HFFc6 (cell line): ENCODE measurements at places on chromosomes 13 and 19. TPM values are rescaled to one million over a fixed set of nuclear protein-coding genes. Genes with fewer than 3 reads are reported as not detected.

DNA sequence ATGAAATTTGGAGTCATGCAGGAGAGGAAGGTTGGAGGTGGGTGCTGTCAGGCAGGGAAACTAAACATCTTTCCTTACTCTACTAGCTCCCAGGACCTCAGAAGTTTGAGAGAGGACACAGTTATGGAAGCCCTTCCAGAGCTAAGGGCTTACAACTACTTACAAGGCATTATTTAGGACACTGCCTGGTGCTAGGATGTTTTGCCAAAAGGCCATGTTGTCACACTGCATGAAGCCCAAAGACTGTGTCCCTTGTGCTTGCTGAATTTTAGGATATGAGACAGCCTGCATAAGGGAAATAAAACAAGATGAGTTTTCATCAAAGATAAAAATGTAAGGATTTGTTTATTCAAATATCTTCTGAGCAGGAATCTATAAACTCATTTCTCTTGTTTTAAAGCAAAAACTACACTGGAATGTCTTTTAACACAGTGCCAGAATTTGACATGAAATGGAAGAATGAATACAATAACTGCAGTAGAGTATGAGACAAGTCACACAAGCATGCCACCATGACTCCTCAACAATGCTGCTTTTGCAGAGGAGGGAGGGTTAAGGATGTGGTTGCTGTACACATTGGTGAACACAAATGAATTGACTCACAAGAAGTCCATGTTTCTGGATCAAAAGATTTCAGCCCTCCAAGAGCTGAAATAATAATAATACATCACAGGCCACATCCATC lies 258.4 kb downstream of the SPRY2 start:
- DNase-seq: peak; percentile 64

- no peak for DNase-seq
Observed at GRCh38 chr13:31663880-31664585, 75.3 kb upstream of the RXFP2 start.

- no peak for DNase-seq
Observed at GRCh38 chr19:29211562-29212355, 1.2 kb downstream of the UQCRFS1 start.

GRCh38 chr13:85076343-85076742 lies 722.9 kb downstream of the SLITRK6 start:
- no peak for DNase-seq

DNA sequence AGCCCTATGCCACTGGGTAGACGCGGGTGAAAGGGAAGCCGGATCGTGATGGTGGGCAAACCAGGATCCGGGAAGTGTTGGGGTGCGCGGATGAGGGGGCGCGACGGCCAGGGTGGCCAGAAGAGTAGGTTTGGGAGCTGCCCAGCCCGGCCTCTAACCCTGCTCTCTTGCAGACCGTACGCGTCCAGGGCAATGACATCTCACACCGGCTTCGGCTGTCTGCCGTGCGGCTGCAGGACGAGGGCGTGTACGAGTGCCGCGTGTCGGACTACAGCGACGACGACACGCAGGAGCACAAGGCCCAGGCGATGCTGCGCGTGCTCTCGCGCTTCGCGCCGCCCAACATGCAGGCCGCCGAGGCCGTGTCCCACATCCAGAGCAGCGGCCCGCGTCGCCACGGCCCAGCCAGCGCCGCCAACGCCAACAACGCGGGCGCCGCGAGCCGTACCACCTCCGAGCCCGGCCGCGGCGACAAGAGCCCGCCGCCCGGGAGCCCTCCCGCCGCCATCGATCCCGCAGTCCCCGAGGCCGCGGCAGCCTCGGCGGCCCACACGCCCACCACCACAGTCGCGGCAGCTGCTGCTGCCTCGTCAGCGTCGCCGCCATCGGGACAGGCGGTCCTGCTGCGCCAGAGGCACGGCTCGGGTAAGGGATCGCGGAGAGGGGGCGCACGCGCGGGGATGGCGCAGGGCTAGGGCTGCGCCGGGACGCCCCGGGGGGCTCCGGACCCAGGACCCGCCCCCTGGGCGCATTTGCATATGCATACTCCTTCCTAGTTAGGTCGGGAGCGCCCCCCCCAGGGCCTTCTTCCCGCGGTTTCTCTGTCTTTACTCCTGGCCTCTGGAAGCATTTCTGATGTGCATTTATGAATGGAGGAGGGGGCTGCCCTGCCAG lies 4.1 kb downstream of the VSTM2B start:
- DNase-seq: no peak

GRCh38 chr19:33403973-33404304 lies 30.4 kb downstream of the CEBPG start:
- no peak for DNase-seq

GRCh38 chr13:98963917-98964316 lies 13.9 kb downstream of the DOCK9 start:
- DNase-seq: no peak

GRCh38 chr19:40686882-40687524 lies 3.4 kb downstream of the NUMBL start:
- DNase-seq: no peak

DNA sequence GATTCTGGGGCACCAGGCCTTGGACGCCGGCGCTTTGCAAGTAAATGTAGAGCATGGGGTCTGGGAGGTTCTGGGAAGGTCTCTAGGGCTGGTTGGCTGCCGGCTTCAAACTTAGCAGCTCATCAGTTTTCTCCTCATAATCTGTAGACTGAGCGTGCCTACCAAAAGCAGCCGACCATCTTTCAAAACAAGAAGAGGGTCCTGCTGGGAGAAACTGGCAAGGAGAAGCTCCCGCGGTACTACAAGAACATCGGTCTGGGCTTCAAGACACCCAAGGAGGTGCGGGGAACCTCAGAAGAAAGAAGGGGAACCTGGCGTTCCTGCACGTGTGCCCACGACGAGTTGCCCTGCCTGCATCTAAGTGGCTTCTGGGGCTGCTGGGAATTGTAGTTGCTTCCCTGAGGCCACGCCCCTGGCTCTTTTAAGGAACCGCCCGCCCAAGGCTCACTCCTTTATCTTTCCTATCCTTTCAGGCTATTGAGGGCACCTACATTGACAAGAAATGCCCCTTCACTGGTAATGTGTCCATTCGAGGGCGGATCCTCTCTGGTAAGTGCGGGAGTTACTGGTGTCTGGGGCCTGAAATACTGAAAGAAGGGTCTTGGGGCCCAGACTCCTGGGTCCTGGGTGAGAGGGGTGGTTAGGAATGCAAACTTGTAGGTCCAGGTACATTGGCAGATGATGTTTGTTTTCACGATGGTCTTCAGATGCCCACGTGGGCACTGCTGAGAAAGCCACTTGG lies 984 bp downstream of the RPS11 start:
- DNase-seq: peak; percentile 43

DNA sequence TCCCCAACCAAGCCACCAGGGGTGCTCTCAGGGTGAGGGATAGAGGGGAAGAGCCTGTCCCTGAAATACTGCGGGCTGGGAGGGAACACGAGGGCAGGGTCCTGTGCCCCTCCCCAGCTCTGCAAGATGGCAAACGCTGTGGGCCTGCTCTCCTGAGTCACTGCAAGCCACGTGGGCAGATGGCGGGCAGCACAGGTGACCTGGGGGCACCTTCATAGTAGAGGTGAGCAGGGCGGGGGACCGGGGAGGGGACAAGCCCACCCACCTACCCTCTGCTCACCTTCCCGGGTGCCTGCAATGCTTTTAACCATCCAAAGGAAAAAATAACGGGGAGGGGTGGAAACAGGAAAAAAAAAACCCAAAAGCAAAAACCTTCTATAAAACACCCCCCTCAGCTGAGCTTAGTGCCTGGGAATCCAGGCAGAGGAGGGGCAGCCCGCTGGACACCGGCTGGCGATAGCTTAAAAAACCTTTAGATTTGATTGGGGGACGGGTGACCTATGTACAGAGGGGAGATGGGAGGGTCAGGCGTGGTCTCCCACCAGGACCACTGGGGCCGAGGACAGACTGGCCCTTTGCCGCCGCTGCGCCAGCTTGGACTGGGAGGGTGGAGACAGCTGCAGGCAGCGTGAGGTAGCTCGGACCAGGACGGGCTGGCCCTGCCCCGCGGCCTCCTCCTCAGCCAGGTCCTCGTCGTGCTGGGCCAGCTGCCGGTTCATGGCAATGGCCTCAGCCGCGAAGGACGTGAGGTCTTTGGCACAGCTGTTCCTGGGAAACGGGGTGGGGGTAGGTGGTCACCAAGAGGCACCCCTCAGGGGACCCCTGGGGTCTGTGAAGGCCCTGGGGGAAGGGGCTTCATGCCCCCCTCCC lies 11.7 kb downstream of the MKNK2 start:
- DNase-seq: no peak

GRCh38 chr13:87894059-87894458 lies 222.9 kb downstream of the SLITRK5 start:
- no peak for DNase-seq

- no peak for DNase-seq
Observed at GRCh38 chr19:50475736-50476223, 527 bp upstream of the EMC10 start.

- no peak for DNase-seq
Observed at GRCh38 chr13:92513672-92514071, 712.9 kb upstream of the GPC6 start.

GRCh38 chr13:75725736-75726135 lies 89.6 kb downstream of the LMO7 start:
- DNase-seq: no peak

- DNase-seq: peak; percentile 39
Observed at GRCh38 chr19:15195371-15196334, 5.1 kb downstream of the NOTCH3 start.

GRCh38 chr13:33349986-33350826 lies 64.7 kb upstream of the STARD13 start:
- no peak for DNase-seq

SIGLEC12 gene
- total RNA-seq: not detected in 3 replicates

MCEMP1 gene
- not detected in 3 replicates for total RNA-seq

POU4F1 gene
- total RNA-seq: not detected in 3 replicates

SIGLEC6 gene
- total RNA-seq: not detected in 2 replicates

EBI3 gene
- 0.34 and 0.48 TPM in 2 replicates for total RNA-seq

TMEM221 gene
- not detected in 3 replicates for total RNA-seq

DACT3 gene
- 13.1 to 15.8 TPM (median 15.1 TPM) in 3 replicates for total RNA-seq
